Activated CD4-positive, alpha-beta T cell treated with anti-CD3 and anti-CD28 coated beads, Interleukin-2, amount 50 U/mL, for 48 hours (primary cell): ENCODE measurements at places on chromosomes 2 and 18.

GRCh38 chr18:50190926-50191325 is 4.0 kb downstream of the MYO5B start:
- no peak for DNase-seq

DNA sequence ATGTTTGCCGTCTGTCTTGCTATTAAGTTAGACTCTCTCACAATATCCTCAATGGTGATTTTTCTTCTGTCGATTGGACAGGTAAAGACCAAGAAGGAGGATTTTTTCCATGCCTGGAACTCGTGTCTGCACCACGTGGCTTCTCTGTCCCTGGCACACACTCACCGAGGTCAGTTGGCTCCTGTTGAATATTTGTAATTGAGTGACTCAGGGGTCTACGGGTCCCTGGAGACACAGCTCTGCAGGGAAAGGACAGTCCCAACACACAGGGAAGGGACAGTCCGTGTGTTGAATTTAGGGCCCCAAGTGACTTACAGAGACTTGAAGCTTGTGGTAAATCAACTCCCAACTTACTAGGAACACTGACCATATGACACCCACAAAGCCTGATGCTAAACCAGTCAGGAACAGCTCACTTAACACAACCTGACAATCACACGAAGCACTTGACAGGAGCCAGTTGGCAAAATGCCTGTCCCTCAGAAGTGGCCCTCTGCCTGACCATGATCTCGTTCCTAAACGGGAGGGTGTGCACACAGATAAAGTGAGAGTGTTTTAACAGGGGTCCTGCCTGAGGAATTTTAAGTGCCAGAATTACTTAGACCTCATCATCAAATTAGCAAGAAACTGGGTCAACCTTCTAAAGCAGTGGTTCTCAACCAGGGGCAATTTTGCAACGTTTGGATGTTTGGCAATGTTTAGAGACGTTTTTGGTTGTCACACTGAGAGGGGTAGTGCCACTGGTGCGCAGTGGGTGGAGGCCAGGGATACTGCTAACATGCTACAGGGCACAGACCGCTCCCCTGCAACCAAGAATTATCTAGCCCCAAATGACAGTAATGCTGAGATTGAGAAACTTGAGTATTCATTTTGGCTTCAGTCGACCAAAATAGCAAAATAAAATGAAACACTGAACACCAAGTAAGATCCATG is 88.9 kb upstream of the BCL2L11 start:
- DNase-seq: no peak

DNA sequence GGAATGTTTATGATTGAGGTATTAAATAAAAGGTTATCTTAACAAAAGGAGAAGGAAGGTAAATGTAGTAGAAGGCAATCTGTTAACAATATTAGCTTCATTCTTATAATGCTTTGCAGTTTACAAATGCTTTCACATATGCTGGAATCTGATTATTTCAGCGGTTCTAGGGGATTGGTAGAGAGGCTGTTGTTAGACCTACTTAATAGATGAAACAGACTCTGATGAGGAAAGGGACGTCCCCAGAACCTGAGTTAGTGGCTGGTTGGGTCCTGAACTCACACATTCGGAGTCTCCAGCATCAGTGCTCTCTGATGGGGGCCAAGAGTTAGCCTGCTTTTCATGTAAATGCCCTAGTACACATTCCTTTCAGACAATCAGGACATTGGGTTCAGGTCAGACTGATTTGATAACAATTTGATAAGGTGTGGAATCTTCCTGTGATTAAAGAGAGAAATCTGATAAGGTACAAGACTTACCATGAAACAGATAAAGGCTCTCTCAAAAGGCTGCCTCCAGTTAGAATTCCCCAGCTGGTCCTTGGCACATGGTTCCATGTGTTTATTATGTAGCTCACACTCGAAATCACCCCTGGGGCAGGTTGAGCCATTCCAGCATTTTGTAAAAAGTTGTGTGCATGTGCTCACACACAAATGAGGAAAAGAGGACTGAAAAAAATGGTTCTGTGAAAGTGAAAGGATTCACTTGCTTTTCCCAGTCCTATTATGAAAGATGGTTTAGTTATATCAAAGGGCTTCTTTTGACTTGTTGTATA is 103.1 kb downstream of the GPD2 start:
- no peak for DNase-seq

- DNase-seq: no peak
These were observed 3.8 kb downstream of the PCARE start for GRCh38 chr2:29070526-29070925.

GRCh38 chr2:177296040-177296439 is 31.5 kb upstream of the NFE2L2 start:
- no peak for DNase-seq

DNA sequence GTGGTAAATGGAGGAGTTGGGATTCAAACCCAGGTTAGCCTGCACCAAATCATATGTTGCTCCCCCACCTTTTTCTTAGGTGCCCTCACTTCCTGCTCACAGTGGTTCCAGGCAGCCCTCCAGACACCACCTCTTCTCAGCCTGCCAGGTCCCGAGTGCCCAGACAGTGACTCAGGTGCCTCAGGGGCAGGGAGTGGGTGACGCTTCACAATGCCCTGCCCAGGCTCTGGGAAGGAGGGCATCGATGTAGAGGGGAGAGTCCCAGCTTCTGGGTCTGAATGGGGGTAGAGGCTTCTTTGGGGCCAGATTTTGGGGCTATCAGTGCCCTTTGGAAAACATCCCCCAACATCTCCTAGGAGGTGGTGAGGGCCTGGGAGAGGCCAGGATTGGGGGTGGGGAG is 5.2 kb upstream of the DNAJB2 start:
- DNase-seq: no peak

DNA sequence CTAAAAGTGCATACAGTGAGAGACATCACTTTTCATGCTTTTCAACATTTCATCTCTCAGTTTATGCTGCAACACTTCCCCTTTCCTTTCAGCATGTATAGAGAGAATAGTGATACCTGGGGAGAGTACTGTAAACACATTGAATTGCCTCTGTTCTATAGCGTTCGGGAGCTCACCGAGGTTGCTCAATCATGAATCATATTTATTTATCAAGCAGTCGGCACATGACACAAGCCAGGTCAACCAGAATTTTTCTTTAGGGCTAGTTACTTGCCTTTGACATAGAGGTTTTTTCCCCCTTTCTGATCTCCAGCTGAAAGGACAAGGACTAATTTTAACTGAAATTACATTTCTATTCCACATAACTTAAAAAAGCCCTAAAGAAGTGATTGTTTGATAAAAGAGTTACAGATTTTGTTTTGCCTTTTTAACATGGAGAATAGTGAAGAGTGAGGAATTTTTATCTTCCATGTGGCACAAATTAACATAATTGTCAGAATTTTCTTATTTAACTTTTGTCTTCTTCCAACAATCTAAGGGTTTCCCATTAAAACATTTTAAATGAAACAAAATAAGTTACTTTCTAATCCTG is 690.9 kb upstream of the TMEFF2 start:
- no peak for DNase-seq

DNA sequence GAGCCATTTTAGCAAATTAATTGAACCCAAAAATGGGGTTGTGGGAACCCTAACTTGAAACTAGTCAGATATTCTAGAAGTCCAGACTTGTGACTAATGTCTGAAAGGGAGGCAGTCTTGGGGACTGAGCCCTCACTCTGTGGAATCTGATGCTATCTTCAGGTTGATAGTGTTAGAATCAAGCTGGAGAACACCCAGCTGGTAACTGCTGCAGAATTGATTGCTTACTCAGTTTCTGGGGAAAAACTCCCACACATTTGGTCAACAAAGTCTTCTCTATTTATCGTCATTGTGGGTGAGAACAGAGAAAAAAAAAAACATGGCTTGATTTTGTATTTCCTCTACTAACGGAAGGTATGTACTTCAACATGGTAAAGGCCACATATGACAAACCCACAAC is 1925.8 kb upstream of the CELF4 start:
- DNase-seq: no peak

DNA sequence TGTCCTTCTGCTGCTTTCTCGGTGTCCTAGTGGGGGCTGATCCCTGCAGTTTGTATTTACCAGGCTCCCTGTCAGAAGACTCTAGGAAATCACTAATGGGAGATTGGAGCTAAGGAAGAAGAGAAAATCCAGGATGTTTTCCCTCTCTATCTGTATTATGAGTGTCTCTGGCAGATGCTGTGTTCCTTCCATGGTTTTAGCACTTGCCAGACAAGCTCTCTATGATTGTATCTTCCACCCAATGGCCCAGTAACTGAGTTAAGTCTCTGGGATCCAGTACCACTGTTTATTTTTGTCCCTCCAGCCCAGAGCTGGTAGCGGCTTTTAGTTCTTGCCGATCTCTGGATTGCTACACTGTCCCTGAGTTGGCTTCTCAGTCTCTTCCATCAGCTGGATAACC is 494.8 kb upstream of the SLC39A10 start:
- DNase-seq: no peak

DNA sequence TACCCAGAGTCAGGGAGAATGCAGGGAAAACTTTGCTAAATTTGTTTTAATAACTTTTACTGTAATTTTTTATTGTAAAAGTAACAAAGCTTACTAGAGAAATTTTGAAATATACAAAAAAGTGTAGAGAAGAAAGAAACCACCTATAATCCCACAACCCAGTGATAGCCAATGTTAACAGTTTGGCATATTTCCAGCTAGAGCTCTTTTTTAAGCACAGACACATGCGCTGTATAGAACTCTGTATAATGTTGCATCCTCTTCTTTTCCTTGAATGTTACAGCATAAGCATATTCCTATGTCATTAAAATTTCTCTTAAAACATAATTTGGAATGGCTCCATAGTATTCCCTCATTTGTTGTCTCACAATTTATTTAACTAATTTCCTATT is 37.4 kb upstream of the EPAS1 start:
- DNase-seq: no peak

GRCh38 chr2:105686588-105686987 is 58.1 kb upstream of the NCK2 start:
- DNase-seq: no peak

- DNase-seq: no peak
These were observed 189.0 kb downstream of the GALNT1 start for GRCh38 chr18:35770376-35771014.
